ENCODE measurements at places on chromosomes 4 and X.

GRCh38 chrX:43822014-43822413, 60.2 kb downstream of the MAOB start:
- DNase-seq, result no peak

GRCh38 chr4:56902703-56903102, 5.0 kb upstream of the REST start:
- DNase-seq, result no peak

DNA sequence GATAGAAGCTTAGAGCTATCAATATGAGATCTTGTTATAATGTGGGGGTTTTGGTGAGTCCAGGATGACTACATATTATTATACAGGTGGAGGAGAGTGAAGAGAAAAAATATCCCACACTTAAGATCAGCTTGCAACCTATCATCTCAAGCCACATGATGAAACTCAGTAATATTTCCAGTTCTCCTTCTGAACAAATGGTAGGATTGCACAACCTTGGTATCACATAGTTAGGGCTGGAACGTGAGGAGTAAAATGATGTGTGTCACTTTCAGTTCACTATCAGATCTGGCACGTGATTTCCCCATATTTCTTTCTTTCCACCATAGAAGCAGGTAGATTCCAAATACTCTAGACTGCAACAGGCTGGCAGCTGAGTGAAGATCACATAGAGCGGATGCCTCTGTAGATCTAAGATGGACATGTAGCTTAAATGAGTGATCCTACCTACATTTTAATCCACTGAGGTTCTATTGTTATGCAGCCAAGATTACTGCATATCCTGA, 150.6 kb upstream of the ANKRD50 start:
- DNase-seq, result no peak

- no peak for DNase-seq
These were observed 137.3 kb upstream of the ANXA10 start for GRCh38 chr4:167955006-167955405.

DNA sequence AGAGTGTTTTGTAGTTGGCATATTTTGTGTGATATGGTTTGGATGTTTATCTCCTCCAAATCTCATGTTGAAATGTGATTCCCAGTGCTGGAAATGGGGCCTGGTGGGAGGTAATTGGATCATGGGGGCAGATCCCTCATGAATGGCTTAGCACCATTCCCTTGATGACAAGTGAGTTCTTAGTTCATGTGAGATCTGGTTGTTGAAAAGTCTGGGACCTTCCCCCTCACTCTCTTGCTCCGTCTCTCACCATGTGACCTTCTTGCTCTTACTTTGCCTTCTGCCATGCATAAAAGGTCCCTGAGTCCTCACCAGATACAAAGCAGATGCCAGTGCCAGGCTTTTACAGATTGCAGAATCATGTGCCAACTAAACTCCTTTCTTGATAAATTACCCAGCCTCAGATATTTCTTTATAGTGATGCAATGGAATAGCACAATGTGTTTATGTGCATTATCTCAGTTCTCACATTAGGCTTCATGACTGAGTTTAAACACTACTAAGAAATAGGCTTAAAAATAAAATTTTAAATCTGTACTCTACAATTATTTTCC, 1348.8 kb downstream of the STIM2 start:
- DNase-seq, result no peak

GRCh38 chr4:55398966-55399365, 3.2 kb downstream of the TMEM165 start:
- no peak for DNase-seq

DNA sequence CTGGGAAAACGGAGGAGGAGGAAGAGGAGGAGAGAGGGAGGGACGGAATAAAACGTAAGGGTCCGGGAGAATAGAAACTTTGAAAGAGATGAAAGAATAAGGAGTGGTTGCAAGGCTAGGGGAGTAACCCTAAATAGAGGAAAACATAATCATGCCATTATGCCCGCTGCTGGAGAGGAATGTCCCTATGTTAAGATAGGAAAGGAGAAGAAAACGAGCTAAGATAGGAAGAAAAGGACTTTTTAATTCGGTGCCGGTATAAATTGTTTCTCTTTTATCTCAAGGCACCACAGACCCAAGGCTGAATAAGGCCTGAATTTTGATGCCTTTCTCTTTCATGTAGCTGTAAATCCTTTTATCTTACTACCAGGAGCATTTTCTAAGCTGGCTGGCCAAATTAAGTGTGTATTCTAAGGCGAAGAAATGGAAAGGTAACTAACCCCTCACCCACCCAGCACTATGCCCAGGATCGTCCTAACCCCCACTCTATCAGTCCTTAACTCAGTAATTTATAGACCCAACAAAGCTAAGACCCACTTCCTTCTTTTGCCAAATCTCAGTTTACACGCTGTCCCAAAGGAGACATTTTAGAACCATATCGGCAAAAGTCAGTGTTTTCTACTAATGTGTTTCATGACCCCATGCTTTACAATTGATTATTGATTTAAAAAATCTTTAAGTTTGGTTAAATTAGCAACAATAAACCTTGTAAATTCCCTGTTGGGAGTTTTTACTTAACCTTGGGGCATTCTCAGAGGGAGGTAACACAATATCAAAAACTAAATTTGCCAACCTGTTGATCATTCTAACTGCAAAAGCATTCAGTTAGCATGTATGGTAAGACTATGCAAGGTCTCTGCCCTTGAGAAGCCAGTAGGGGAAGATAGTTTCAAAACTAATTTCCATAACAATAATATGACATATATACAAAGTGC, 1.1 kb upstream of the CUL4B start:
- DNase-seq, result no peak

- no peak for DNase-seq
These were observed 357.0 kb upstream of the AADAT start for GRCh38 chr4:170446782-170447181.

DNA sequence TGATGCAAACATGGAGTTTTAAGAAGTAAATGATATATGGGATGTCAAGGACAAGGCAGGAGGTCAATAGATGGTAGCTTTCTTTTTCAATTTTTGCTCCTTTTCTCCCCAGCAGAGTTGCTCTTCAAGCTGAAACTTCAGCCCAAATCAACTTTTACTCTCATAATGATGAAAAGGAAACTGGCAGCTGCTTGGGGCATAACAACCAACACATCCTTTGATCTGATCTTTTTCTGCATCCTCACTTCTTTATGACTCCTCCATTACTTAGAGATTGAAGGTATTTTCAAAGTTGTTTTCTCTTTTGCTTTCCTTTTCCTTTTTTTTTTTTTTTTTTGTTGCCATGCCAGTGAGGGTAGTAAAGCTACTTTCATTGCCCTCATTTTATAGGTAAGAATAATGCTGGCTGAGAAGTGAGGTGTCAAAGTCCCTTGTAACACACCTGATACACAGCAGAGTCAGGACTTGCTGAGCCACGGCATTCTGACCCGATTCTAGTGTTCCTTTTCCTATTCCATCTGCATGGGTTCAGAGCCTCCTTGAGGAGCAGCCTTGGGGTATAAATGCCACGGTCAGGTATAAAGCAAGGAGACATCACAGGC, 26.9 kb downstream of the SLC2A9 start:
- no peak for DNase-seq

DNA sequence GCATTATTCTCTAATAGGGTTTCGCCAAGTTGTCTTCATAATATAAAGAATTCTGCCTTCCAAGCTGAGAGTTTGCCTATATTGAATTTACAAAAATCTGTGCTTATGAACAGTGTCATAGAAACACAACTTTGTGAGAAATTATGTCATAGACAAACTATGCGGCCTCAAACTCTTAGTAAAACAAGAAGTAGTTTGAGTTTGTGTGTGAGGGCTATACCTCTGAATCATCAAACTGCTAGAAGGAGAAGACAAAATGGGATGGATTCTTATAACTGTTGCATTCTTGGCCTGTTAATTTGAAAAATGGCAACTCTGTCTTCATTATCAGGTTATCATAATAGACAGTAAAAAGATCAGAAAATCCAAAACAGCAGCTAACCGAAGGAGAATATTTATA, 46.1 kb upstream of the NAP1L5 start:
- DNase-seq, result no peak

- no peak for DNase-seq
These were observed 34.9 kb downstream of the SEL1L3 start for GRCh38 chr4:25827897-25828296.

- no peak for DNase-seq
These were observed 954.1 kb upstream of the INTU start for GRCh38 chr4:126678618-126679017.

GRCh38 chr4:106062452-106062875, 167.2 kb downstream of the NPNT start:
- no peak for DNase-seq

- DNase-seq, result no peak
These were observed 2.8 kb upstream of the AMTN start for GRCh38 chr4:70515367-70516250.

GRCh38 chr4:3470244-3471097, 7.4 kb downstream of the DOK7 start:
- DNase-seq, result no peak

DNA sequence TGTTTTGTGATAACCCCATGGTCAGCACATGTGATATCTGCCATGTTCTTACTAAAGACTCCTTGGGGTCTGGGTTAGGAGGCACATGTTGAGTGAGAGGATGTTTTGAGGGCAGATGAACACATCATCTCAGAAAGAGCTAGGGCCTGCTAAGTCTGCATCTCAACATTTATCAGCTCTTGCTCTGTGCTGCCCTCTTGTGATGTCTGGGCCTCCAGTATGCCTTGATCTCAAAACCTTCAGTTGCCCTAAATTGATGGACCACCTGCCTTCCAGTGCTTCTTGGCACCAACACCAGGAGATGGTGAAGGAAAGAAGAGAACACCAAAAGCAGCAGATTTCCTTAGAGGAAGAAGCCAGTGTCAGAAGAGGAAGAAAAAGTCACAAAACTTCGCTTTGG, 22.5 kb downstream of the MID1 start:
- no peak for DNase-seq

DNA sequence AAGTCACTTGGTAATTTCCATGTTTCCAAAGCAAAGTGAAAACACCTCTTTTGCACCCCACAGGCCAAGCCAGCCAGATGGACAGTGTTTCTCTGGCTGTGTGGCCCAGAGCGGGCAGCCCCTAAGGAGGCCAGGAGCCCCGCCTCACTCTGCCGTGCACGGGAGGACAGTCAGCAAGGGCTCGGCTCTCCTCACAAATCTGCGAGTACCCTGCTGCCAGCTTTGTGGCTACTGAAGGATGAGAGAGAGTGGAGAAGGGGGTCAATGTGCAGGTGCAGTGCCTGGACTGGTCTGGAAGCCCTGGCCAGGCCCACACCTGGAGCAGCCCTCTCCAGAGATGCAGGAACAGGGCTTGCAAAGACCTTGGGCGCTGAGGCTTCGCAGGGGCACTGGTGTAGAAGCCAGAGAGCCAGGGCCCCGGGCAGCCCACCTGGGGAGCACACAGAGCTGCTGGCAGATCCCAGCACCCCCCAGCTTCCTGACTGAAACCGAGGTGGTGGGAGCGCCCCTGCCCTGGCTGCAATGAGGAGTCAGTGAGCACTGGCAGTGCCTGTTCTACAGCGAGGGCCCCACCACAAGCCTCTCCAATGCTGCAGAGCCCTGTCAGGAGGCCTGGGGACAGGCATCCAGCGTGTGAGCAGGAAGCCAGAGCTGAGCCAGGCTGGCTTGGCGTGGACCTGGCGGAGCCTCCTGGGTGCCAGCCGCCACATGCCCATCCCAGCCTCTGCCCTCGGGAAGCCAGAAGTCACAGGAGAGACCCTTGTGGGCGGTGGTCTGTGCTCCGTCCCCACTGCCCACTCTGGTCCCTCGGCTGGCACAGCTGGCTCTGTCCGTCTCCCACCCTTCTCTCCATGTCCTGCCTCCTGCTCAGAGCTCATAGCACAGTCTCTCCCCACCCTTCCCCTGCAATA, 3.9 kb downstream of the SPON2 start:
- no peak for DNase-seq

DNA sequence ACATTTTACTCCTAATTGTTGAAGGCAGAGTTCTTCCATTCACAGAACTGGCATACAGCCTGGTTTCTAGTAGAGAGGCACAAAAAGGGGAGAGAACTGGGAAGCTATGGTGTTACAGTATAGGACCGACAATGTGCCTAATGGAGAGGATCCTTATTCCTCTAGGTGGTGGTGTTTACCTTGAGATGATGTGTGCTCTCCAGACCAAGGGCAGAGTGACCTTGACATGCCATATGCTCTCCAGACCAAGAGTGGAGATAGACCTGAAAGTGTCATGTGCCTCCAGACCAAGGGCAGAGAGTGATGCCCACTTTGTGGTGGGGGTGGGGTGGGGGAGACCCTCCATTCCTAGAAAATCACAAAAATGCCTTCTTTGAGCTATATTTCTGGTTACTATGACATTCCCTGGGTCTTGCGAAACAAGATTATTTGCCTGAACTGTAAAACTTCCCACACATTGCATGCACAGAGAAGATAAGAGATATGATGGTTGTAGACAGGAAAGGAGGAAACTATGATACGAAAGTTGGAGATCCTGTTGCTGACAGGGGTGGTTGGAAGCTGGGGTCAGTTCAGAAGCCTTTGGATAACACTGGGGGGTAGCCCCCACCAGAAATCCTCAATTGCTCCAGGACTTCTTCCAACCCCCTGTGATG, 119.7 kb downstream of the TEX13C start:
- DNase-seq, result no peak

GRCh38 chr4:126215759-126216158, 901.0 kb downstream of the FAT4 start:
- no peak for DNase-seq

DNA sequence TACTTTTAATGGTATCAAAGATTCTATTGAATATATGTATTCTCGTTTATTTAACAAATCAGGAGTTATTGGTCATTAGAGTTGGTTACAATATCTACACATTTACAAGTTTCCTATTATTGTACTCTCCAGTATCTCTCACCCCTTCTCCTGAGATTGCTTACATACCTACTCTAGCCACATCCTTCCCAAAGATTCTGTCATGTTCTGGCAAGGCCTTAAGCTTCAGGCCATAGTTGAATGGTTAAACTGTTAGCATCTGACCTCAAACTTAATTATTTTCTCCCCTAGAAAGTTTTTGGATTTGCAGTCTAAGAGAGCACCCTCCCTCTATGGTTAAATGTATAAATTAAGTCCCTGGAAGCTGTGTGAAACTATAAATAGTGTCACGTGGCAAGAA, 784.2 kb downstream of the GLUD2 start:
- no peak for DNase-seq

GRCh38 chrX:133495464-133496391, 80.4 kb upstream of the GPC4 start:
- no peak for DNase-seq

DNA sequence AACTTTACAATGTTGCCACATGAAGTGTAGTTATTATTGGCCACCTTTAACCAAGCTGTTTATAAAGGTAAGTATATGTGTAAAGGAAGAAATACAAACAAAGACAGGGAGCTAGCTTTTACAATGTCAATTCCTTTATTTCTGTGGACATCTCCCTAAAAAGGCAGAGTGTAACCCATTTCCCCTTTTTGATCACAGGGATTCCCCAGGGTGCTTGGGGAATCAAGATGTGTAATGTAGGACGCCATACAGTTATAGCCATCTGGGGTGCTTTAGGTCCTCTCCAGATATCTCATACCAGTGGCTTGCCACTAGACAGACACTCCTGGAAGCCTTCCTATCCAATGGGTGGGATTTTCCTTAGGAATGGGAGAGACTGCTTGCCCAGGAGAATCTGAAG, 4.2 kb upstream of the CUL4B start:
- no peak for DNase-seq

- DNase-seq, result no peak
These were observed 420.1 kb downstream of the ZNF674 start for GRCh38 chrX:46125111-46125510.

GRCh38 chr4:38386005-38386551, 277.9 kb upstream of the KLF3 start:
- no peak for DNase-seq
